ENCODE measurements at places on chromosomes 13 and 19.

DNA sequence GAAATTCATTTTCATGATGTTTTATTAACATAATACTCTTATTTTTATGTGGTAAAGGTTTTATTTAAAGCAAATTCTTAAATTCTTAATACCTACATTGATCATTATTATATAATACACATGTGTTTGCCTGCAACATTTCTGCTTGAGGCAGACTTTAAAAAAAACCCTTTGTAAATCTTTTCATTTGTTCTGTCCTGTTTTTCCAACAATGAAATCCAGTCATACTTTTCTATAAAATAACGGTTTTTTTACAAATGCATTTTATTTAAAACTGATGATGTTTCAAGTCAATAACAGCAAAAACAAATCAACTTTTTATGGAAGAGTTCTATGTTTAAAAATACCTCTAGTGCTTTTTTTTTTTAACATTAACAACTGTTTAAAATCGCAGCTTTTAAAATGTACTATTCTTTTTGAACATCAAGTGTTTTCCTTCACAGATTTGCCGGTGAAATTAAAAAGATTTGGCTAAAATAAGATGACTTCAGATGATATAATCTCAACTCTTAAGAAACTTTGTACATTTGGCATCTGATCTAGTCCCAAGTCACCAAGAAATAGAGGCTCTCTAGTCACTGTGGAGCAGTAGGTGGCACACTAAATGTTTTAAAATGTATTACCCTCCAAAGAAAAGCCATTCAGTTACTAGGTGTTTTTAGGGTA lies 5.1 kb downstream of the POU4F1 start:
- DNase-seq = no peak

GRCh38 chr13:97263160-97263559 lies 41.0 kb downstream of the MBNL2 start:
- no peak for DNase-seq

- DNase-seq = no peak
Observed at GRCh38 chr19:1182727-1183126, 8.7 kb upstream of the SBNO2 start.

GRCh38 chr19:37505958-37506386 lies 767 bp upstream of the ZNF793 start:
- DNase-seq = no peak

DNA sequence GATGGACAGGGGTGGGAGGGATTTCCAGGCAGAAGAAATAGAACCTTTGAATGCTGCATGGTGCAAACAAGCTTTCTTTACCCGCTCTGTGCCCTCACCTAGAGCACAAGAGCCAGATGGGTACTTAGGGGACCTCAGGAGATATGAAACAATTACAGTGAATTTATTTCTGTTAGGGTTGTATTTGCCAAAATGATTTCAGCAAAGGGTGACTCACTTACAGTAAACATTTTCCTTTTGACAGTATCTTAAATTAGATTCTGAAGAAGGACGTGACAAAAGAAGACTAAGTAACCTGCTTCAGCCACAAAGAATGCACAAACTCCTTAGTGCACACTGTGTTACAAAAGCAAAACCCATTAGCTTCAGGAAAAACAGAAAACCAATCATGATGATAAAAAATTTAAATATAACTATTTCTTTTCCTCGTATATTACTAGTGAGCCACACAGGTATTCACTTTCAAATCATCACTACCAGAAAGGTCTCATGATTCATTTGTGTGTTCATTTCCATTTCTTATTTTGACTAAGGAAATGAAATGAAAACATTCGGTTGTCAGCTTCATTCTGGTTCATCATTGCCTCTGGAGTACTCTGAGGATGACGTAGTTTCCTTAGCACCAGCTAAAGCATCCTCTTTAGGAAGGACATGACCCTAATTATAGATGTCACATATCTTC lies 158.8 kb downstream of the NHLRC3 start:
- DNase-seq = no peak

- DNase-seq = no peak
Observed at GRCh38 chr13:35888457-35888883, 242.7 kb downstream of the DCLK1 start.

DNA sequence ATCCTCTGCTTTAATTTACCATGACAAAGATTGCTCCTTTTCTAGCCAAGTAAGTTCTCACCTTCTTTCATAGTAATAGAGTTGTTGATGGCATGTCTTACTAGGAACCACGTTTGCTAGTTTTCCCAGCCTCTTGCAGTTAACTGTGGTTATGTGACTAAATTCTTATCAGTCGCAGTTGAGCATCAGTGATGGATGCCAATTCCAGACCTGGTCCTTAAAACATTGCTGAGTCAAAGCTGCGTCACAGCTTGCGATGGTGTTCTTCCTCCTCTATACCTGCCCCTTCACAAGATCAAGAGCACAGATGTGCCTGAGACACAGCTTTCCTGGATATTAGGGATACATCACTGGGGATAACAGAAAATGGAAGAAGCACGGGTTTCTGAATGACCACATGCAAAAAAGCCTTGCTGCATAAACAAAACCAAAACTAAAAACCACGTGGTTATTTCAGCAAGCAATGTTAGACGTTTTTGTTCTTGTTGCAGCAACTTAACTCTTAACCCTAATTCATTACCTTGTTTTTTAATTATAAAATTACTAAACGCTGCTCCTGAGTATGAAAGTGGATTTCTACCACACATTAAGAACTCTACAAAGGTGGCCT lies 97.6 kb upstream of the DACH1 start:
- DNase-seq = no peak

- DNase-seq = no peak
Observed at GRCh38 chr13:104553186-104553585, 1487.0 kb upstream of the SLC10A2 start.

DNA sequence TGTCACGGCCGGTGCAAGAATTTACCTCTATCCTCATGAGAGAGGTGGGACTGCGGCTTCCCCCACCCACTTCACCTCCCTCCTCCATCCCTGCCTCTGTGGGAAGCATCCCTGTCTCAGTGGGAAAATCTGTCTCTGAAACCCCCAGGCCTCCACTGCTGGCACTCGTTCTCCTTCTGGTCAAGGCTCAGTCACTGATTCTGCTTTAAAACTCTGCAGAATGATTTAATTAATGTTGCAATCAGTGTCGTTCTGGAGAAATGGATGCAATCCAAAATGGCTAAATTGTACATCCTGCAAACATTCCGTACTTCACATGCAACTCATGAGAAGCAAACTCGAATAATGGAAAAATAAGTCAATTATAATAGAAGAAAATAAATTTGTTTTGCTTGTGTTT lies 5.6 kb downstream of the RASL11A start:
- DNase-seq = no peak

DNA sequence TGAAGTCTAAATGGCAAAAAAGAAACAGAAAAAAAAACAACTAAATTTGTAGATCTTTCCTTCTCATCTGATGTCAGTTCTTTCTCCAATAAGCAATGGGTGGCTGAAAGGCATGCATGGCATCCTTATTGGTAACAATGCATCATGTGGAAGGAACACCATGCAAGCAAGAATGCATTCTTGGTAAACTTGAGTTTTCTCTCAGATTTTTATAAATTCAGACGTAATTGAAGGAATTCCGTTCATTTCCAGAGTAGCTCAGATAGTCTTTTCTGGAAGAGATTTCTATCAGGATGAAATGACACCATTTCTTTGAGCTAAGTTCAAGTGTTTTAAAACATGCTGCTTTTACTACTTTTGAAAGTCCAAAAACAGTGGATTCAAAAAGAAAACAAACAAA lies 373.0 kb downstream of the COG6 start:
- no peak for DNase-seq

DNA sequence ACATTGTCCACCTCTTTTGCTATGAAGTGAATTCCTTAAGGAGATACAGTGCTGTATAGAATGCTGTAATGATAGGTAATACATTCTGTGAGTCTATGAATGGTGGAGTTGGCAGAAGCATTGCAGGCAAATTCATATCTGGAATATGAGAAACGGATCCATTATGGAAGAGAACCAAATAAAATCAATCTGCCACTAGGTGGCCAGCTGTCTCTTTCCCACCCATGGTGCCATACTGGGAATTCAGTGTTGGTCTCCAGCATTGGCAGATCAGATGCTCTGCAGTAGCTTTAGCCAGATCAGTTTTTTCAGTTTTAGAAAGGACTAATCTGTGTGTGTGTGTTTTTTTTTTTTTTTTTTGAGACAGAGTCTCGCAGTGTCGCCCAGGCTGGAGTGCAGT lies 27.6 kb downstream of the DNAJC3 start:
- no peak for DNase-seq

DNA sequence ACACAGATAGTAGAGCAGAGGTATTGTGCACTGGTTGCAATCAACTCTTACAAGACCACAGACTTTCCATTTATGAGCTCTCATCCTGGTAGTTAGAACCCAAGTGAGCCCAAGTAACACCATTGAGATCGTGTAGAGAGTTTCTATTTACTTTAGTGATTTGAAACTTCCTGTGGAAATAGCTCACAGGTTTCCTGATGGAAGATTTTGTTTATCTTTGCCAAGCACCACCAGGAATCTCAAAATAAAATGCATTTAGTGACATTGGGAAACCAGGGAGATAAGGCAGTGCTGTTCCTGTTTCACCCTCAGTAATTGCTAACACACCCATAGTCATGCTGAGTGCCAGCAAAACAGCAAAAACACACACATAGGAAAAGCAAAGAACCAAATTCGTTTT lies 102.5 kb downstream of the FLT1 start:
- DNase-seq = no peak

DNA sequence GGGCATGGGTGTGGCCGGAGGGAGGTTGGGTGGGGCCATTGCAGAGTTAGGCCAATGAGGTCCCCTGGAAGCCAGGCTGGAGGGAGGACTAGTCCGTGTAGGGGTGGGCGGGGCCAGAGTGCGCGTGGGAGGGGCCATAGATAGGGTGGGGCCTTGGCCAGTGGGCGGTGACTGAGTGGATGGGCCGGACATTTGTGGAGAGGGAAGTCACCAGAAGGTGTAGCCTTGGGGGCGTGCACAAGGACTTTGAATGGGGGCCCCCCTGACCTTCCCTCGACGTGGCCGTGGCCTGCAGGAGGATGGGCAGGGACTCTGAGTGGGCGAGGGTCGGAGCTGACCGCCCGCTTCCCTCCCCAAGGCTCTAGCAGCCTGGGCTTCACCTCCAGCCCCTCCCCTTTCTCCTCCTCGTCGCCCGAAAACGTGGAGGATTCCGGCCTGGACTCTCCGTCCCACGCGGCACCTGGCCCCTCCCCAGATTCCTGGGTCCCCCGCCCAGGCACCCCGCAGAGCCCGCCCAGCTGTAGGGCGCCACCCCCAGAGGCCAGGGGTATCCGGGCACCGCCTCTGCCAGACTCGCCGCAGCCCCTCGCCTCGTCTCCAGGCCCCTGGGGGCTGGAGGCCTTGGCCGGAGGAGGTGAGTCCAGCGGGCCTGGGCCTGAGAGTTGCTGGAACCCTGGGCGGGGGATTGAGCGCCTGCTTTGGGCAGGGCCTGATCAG lies 16.5 kb upstream of the B3GNT3 start:
- no peak for DNase-seq

DNA sequence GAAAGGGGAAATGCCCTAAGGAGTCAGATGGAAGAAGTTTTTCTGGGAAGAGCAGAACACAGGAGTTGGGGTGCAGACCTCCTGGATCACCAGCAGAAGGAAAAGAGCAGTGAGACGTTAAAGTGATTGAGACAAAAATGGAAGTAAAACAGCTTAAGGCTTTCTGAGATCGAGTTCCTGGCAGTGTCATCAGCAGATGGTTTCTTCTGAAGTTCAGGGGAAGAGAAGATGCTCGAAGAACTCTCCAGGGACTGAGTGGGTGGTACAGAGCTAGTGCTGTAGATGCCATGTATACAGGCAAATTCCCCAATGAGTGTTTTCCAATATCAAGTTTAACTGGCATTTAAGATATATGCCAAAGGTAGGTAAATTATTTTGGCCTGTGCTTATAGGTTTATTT lies 272.2 kb upstream of the KLF12 start:
- no peak for DNase-seq

- DNase-seq = no peak
Observed at GRCh38 chr13:35354285-35354684, 122.2 kb downstream of the MAB21L1 start.

- DNase-seq = no peak
Observed at GRCh38 chr13:41596190-41596589, 138.8 kb downstream of the RGCC start.

DNA sequence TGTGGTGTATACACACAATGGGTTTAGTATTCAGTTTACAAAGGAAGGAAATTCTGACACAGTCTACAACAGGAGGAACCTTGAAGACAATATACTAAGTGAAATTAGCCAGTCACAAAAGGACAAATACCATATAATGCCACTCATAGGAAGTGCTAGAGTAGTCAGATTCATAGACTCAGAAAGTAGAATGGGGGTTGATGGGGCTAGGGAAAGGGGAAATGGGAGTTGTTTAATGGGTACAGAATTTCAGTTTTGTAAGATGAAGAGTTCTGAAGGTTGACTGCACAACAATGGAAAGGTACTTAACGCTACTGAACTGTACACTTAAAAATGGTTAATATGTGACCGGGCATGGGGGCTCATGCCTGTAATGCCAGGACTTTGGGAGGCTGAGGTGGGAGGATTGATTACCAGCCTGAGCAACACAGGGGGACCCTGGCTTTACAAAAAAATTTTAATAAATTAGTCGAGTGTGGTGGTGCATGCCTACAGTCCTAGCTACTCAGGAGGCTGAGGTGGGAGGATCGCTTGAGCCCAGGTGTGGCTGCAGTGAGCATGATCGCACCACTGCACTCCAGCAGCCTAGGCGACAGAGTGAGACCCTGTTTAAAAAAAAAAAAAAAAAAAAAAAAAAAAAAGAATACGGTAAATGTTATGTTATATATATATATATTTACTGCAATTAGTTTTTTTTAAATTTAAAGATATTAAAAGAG lies 45.0 kb downstream of the SLC15A1 start:
- DNase-seq = no peak

- DNase-seq = no peak
Observed at GRCh38 chr13:43835701-43836100, 43.8 kb downstream of the CCDC122 start.

- peak; percentile 30 for DNase-seq
Observed at GRCh38 chr19:50639121-50640112, at the start of gene SYT3. Gene SYT3, minus strand, starts transcription at chr19:50639881. Its CDS starts 2,470 bp downstream, at chr19:50637411.

- DNase-seq = peak; percentile 80
Observed at GRCh38 chr19:42254089-42254849, 659 bp downstream of the ERF start.

DNA sequence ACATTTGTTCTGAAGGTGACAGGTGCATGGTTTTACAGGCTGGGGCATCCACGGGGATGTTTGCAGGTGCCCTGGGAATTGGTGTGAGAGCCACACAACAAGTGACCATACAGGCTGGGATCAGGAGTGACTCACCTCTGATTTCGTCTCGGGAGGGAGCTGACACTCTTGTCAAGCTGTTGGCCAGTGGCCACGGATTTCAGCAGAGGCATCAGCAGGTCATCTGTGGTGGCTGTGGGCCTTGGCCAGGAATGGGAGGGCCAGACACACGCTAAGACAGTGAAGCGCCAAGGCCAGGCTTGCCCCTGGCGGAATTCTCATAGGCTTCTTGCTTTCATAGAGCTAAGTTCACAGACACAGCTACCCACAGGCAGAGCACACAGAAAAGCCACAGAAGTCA lies 108.6 kb downstream of the HSPH1 start:
- DNase-seq = no peak

GRCh38 chr19:35278578-35279284 lies 3.6 kb upstream of the HAMP start:
- DNase-seq = no peak

GRCh38 chr19:56811480-56811879 lies 29.0 kb downstream of the PEG3 start:
- no peak for DNase-seq

- DNase-seq = no peak
Observed at GRCh38 chr13:78915015-78915414, 256.1 kb upstream of the OBI1 start.

- DNase-seq = no peak
Observed at GRCh38 chr13:97577026-97577425, 143.1 kb downstream of the RAP2A start.
